ENCODE measurements at places on chromosomes 16 and 17. TPM values are rescaled to one million over a fixed set of nuclear protein-coding genes. Genes with fewer than 3 reads are reported as not detected.

Gene YBX2
- 0.26 TPM for total RNA-seq

Gene CYBA
- total RNA-seq = 456 TPM

Gene PCGF2
- total RNA-seq = 3.2 TPM

Gene ARHGAP44
- 0.39 TPM for total RNA-seq

Gene ZFP90
- total RNA-seq = 11.2 TPM

Gene GPR139
- total RNA-seq = not detected

Gene CCL2
- 102 TPM for total RNA-seq

- DNase-seq = no peak
Measured at GRCh38 chr16:89039756-89040155, 53.9 kb upstream of the ACSF3 start.

DNA sequence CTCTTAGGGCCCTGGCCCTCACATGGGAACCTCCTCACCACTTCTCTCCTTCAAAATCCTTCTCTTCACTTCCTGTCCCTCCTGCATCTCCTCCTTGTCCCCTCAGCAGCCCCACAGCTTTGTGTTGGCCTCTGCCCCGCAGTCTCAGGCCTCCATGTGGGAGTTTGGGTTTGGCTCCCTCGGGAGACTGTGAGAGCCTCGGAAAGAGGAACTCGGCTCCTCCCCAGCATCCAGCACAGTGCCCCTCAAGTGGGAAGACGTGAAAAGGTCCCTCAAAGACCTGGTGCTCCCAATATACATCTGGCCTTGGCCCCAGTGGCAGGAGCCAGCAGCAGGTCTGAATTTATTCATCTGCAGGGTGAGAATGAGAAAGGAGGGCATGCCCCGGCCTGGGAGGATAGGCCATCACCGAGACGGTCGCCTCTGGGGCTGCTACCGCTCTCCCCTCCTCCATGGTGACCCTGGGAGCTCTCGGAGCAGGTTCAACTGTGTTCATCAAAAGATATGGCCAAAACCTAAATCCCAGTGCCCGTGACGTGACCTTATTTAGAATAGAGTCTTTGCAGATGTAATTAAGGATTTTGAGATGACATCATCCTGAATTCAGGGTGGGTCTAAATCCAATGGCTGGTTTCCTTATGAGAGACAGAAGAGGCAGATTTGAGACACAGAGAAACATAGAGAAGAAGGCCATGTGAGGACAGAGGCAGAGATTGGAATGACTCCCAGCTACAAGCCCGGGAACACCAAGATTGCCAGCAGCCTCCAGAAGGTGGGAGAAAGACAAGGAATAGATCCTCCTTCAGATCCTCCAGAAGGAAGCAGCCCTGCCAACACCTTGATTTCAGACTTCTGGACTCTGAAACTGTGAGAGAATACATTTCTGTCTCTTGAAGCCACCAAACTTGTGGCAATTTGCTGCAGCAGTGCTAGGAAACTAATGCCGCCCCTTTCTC lies 135.1 kb downstream of the MRM1 start:
- DNase-seq = no peak

DNA sequence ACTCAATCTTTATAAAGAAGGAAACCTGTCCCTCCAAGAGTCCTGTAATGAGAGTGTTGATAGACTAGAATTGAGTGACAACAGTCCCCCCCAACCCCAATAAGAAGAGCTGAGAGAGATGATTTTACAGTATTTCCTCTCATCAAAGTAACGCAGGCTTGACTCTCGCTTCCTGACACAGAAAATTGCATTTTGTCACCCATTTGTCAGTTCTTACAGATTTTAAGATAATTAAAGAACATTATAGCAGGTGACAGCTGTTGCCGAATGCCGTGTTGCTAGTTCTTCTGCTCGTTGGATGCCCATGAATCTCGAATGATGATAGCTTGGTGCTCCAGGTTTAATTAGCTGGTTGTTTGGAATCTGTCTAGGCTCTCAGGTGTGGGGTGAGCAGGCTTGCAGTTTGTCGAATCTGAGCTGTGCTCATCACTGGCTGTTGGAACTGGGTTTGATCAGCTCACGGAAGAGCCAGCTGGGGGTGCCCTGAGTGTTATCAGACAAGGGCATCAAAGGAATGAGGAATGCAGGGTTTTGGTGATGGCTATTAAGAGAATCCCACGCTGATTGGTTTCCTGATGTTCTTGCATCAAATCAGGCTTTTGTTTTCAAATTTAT lies 84.8 kb upstream of the CPHXL start:
- DNase-seq = no peak

- DNase-seq = peak; percentile 21
Measured at GRCh38 chr17:45948881-45949624, 50.0 kb upstream of the STH start.

DNA sequence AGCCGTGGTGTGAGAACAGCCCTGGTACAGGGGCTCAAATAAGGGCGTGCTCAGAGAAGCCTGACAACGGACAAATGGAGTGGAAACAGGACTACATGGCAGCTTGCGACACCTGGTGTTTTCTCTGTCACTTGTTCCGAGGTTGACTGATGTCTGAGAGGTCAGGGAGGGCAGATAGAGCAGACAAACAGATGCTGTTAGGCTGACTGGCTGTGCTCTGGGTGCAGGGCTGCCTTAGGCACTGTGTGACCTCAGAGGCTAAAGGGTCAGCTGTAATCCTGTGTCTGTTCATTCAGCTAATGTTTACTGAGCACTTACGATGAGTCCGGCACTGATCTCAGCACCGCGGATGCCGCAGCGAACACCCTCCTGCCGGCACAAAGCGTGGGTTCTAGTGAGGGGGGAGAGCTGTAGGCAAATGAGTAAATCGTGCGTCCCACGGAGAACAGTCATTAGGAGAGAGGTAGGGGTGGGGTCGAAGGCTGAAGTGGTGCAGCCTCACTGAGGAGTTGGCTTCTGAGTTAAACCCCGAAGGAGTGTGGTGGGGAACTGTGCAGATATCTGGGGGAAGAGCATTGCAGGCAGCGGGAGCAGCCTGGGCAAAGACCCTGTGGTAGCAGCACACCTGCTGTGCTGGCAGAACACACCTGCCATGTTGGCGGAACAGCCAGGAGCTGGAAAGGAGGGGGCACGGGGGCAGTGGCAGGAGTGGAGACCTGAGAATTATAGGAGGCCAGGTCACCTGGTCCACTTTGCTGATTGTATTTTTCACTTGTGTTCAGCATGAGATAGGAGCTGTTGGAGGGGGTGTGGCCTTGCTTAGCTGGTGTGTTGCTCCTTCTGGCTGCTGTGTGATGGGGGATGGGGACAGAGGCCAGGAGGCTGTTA lies 35.0 kb downstream of the GPT2 start:
- no peak for DNase-seq

- peak; percentile 53 for DNase-seq
Measured at GRCh38 chr16:11138022-11138768, 117.8 kb downstream of the SOCS1 start.

DNA sequence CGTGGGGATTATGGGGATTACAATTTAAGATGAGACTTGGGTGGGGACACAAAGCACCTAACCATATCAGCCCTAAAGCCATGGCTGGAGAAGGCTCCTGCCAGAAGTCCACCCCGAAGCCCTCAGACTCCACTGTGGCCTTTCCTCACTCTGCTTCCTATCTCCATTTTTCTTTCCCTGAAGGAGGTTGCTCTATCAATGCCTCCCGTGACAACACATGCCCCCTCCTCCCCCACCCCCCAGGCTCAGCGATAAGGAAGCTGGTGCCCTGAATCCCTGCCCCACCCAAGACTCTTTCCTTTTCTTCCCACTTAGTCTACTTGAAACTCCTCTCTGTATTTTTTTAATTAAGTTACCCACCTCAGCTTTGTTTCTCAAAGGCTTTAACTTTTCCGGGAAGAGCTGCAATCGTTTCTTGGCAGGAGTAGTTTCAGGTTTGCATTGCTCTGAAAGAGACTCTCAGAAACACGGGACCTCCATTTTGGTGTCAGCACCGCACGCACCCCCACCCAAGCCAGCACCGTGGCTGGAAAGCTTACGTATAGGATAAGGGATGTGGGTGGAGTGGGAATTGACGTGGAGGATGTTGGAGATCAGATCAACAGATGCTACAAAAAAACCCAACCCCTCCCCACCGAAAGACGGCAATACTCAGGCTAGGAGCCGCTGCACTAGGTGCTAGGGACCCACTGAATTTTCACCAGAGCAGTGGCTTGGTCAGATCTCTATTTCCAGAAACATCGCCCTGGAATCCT lies 15.2 kb upstream of the CA4 start:
- peak; percentile 78 for DNase-seq

DNA sequence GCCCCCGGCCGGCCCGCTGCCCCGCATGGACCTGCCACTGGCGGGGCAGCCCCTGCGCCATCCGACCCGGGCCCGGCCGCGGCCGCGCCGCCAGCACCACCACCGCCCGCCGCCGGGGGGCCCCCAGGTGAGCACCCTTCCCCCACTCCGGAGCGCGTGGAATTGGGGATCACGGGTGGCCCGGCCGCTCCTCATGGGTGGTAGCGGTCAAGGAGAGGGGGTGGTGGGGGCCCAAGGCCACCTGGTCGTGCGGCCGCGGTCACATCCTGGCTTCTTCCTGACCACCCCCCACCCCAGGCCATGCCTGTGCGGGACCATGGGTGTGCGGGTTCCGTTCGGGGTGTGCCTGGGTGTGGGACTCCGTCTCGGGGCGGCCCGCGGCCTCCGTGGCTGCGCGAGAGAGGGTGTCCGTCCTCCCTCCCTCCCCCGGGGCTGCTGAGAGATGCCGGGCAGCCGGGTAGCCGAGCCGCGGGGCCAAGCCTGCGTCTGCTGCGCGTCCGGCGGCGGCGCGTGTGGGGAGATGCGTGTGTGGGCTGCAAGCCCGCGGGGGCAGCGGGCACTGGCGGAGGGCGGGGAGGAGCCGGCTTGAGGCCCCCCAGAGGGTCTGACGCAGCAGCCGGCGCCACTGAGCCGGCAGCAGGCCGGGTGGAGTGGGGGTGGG lies 6.8 kb downstream of the ACD start:
- no peak for DNase-seq

- no peak for DNase-seq
Measured at GRCh38 chr17:59310263-59310920, 21.1 kb upstream of the YPEL2 start.

DNA sequence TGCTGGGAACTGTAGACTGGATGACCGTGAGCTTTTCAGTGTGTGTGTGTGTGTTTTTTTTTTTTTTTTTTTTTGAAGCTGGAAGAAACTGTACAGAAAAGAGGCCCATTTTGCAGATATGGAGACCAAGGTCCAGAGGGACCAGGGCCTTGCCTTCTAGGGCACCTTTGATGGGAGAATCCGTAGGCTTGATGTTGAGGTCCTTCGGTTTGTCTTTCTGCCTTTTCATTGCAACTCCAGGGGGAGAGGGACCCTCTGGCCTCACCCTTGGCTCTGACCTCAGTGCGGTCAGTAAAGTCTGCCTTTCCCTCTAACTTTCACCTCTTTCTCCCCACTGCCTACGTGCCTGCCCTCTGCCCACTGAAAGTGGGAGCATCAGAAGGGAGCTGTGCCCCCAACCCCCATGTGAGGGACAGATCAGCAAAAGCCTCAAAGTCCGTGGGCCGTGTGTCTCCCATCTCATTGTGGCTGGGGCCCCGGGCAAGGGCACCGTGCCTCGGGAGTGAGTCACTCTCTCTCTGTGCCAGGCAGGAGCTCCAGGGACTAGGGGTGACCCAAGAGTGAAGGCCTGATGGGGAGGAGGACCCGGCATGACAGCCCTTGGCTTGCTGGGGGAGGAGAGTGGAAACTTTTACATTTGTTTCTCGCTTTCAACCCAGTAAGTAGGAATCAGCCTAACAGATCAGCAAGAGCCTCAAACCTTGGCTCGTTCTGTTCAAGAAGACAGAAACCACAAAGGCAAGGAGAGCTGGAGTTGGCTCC lies 123.6 kb downstream of the CMIP start:
- DNase-seq = peak; percentile 39

DNA sequence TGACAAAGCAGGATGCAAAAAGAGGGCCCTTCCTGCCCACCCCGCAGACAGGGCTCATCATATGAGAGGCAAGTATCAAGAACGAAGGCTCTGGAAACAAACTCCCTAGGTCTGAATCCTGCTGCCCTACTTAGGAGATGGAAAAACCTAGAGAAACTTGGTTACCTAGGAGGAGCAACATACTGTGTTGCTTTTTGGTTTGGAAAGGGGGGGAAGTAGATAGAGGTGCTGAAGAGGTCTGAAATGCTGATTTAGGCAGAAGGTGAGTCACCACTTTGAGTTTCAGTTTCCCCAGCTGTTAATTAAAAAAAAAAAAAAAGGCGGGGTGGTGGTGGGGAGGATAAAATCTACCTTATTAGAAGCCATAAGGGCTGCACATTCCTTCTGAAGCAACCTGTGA lies 1.5 kb downstream of the N4BP1 start:
- no peak for DNase-seq

GRCh38 chr17:65783845-65784334 lies 222.4 kb upstream of the AXIN2 start:
- DNase-seq = peak; percentile 64

- DNase-seq = no peak
Measured at GRCh38 chr17:44382917-44383316, 6.5 kb downstream of the ITGA2B start.

GRCh38 chr17:28592260-28592659 lies 6.6 kb downstream of the SPAG5 start:
- no peak for DNase-seq

DNA sequence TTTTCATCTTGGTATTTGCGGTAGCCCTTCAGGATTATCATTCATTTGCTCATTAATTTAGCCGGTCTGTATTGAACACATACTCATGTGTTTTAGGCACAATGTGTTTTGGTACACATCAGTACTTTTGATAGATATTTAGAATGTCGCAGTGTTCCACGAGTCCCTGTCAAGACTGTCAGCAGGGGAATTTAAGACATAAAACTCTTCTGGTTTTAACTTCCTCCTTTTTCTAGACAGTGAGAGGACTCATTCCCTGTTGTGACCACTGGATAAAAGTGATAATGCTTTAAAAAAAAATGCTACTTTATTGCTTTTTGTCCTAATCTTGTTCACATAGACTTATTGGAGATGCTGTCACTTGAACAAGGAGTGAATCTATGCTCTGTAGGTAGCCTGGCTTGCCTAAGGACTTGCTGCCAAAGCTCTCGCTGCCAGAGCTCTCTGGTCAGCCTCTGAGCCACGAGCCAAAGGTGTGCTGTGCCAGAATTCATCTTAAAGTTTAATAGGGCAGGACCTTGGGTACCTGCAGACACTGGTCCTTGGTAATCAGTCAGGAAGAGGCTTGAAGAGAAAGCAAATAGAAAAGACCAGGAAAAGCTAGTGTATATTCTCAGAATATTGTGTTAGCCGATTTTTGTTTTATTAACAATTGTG lies 5.4 kb downstream of the DCAF7 start:
- no peak for DNase-seq

- no peak for DNase-seq
Measured at GRCh38 chr16:48526058-48526957, 83.7 kb downstream of the N4BP1 start.

DNA sequence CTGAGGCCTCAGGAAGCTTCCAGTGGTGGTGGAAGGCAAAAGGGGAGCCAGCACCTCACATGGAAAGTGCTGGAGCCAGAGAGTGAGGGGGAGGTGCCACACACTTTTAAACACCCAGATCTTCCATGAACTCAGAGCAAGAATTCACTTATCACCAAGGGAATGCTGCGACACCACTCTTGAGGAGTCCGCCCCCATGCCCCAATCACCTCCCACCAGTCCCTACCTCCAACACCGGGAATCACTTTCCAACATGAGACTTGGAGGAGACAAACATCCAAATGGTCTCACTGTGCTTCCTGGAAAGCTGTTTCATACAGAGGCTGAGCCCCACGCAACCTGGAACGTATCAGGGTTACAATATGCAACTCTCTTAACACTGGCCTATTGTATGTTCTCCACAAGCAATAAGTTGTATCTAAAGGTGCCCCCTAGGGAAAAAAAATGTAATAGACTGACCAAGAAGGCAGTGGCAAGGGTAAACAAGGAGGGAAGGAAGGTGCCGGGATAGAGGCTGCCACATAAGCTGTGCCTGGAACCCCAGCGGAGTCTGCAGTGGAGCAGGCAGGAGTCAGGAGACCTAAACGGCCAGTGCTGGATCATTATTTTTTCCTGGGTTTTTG lies 106.7 kb upstream of the FOXF1 start:
- DNase-seq = no peak
